ENCODE measurements at places on chromosomes 16 and 17.

GRCh38 chr17:50634224-50634914 lies at the start of gene ABCC3:
Gene ABCC3 (plus strand): TSS chr17:50634881. CDS start chr17:50634937, 56 bp downstream.
- DNase-seq = no peak

- DNase-seq = no peak
Measured at GRCh38 chr16:9177861-9178260, 86.4 kb downstream of the HAPSTR1 start.

DNA sequence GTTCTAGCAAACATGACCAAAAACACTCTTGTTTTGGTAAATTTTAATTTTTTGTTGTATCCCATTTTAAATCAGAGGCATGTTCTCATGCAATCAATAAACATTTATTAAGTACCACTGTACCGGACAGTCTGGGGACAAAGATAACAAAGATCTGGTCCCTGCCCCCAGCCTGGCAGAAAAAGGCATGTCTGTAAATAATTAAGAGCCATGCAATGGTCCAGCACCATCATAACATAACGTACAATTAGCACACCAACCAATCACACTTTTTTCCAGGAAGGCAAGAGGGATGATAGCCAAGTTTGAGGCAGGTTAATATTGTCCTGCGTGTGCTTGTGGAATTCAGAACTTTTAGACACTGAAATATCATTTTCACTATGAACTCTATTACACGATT lies 3.5 kb downstream of the KCNJ16 start:
- no peak for DNase-seq

DNA sequence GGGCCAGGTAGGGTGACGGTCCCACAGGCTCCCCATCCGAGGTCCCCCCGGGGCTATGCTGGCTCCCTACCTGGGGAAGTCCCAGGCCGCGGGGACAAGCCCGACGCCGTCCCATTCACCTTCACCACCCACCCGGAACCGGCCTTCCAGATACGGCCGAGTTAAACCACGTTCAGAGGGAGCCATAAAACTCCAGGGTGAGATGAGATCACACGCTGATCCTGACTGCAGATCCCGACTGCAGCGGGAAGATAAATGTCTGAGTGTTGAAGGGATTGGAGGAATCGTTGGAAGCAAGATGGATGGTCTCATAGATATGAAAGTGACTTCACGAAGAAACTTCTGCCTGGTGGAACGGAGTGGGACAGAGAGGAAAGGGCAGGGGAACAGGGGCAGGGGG lies 13.6 kb upstream of the C1QTNF8 start:
- no peak for DNase-seq

DNA sequence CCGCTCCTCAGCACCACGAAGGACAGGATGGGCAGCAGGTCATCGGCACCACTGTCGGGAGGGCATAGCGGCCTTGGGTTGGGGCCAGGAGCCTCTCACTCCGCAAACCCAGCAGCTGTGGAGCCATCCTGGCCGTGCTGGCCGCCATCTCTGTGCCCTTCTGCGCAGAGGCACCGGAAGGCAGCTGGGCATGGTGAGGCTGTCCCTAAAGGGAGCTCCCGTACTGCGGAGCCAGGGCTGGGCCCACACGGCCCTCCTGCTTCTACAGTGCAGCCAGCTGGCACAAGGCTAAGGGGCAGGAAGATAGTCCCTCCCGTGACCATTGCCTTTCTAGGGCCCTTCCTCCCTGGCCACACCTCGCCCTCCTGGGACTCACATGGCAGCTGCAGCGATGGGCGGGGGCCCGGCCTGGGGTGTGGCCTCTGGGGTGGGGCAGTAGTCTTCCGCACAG lies 7.0 kb upstream of the SPATA2L start:
- no peak for DNase-seq

- DNase-seq = no peak
Measured at GRCh38 chr16:14405611-14406537, 224.2 kb downstream of the PARN start.

GRCh38 chr17:81687770-81688541 lies 4.1 kb downstream of the HGS start:
- DNase-seq = no peak

GRCh38 chr16:79067600-79067999 lies 532.9 kb downstream of the MAF start:
- DNase-seq = no peak
